Ovary (tissue), 10 donors: ENCODE measurements at places on chromosomes 16 and 17.

DNA sequence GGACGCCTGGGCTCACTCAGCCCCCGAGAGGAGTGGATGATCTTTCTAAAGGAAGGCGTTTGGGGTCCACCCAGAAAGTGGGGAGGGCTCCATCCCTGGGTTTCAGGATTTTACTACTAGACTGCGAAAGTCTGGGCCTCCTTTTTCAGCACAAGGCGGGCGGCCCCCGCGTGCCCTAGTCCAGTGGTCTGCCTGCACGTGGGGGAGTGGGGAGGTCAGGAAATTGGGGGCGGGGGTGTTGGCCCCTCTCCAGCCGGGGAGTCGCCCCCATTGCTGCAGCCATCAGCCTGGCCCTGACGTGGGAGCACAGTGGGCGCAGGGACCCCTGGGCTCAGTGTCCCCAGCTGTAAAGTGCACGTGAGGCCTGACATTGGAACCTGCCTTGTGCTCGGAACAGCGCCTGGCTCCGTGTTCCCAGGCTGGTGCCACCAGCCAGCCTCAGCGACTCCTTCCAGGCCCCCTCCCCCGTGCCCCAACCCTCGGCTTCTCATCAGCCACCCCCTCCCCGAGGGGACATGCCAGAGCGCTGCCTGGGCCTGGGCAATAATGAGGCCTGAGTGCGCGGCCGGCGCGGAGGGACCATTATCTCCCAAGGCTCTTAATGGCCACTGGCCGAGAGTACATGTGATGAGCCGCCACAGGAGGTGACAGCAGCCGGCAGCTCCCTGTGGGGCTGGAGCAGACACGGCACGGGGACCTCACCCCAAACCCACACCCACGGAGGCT is 2.4 kb upstream of the C1QTNF8 start:
- no peaks in the 10 kb centered on the region for H3K27me3 ChIP-seq
- H3K4me3 ChIP-seq = no peak overlapping the region
- no peaks in the 10 kb centered on the region for H3K36me3 ChIP-seq
- peaks cover 3% of the 10 kb centered on the region for H3K4me1 ChIP-seq
- H3K27ac ChIP-seq = no peak overlapping the region

DNA sequence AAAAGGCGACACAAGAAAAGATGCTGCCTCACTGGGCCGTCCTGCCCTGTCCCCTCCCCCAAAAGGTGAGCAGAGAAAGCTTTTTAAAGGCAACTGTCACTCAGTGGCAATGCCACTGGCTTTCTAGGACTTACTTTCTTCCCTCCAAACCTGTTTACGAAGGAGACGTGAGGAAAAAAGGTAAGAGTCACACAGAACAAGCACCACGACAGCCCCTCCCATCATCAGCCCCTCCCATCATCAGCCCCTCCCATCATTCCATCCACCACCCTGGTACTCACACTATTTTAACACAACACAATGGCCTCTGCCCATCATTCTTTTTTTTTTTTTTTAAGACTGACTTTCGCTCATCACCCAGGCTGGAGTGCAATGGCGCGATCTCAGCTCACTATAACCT is 77.1 kb downstream of the NXN start:
- H3K4me3 ChIP-seq = no peak overlapping the region
- no peak overlapping the region for H3K27ac ChIP-seq
- no peaks in the 10 kb centered on the region for H3K36me3 ChIP-seq
- H3K4me1 ChIP-seq = peaks cover 11% of the 10 kb centered on the region

- DNase-seq = no peak
- H3K27me3 ChIP-seq = no peaks in the 10 kb centered on the region
- peaks cover 19% of the 10 kb centered on the region for H3K4me1 ChIP-seq
- H3K27ac ChIP-seq = no peak overlapping the region
These were observed 69.6 kb downstream of the N4BP1 start for GRCh38 chr16:48540222-48540900.

- H3K4me3 ChIP-seq = no peak overlapping the region
- H3K27me3 ChIP-seq = no peaks in the 10 kb centered on the region
- no peaks in the 10 kb centered on the region for H3K36me3 ChIP-seq
- H3K4me1 ChIP-seq = no peaks in the 10 kb centered on the region
These were observed 67.9 kb downstream of the ZZEF1 start for GRCh38 chr17:4074831-4075495.

- DNase-seq = no peak
- no peaks in the 10 kb centered on the region for H3K4me1 ChIP-seq
- no peaks in the 10 kb centered on the region for H3K27me3 ChIP-seq
- H3K4me3 ChIP-seq = no peak overlapping the region
- H3K36me3 ChIP-seq = no peaks in the 10 kb centered on the region
These were observed 43.6 kb downstream of the TEX14 start for GRCh38 chr17:58648236-58648635.

DNA sequence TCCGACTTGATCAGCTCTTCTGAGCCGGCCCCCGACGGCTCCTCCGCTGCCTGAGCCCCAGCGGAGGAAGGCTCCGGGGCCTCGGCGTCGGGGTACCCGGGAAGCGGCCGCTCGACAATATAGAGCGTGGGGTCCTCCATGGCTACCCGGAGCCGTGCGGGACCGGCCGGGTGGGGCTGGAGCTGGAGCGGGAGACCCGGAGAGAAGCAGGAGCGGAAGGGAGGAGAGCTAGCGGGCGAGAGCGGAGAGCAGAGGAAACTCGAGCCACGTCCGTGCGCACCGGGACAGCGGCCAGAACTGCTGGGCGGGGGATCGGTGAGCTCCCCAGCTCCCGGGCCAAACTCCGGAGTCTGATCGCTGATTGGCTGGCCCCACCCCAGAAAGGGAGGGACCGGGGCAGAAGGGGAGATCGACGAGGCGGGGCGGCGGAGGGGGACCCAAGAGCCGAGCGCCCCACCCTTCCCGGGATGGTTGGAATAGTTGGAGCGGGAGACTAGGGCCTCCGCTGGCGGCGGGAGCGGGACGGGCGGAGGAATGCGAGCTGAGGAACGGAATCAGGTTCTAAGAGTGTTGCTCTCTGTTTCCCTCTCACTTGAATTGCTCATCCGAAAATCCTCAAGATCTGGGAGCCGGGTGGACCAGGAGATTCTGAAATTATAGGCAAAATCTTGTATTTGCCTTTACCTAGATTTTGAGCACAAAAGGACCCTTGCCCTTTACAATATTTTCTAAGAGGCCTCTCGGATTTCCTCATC is at the start of gene CAVIN1:
CAVIN1 (minus strand) TSS at position 299 of the 755 bp plus-strand sequence; CDS start at position 140, 159 bp downstream.
- H3K27me3 ChIP-seq = no peaks in the 10 kb centered on the region
- H3K4me1 ChIP-seq = peaks cover 5% of the 10 kb centered on the region
- peak within 1 kb of the TSS; percentile 96 for H3K4me3 ChIP-seq
- DNase-seq = peak; percentile 100

- DNase-seq = peak; percentile 22
- H3K4me1 ChIP-seq = no peaks in the 10 kb centered on the region
- no peaks in the 10 kb centered on the region for H3K36me3 ChIP-seq
These were observed 92.8 kb downstream of the IRX3 start for GRCh38 chr16:54193665-54194333.

DNA sequence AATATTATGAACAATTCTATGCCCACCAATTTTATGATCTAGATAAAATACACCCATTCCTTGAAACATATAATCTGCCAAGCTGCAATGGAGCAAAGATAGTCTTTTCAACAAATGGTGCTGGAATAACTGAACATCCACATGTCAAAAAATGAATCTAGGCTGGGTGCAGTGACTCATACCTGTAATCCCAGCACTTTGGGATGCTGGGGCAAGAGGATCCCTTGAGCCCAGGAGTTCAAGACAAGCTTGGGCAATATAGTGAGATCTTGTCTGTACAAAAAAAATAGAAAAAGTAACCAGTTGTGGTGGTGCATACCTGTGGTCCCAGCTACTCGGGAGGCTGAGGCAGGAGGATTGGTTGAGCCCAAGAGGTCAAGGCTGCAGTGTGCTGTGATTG is 92.5 kb downstream of the N4BP1 start:
- no peak for DNase-seq
- H3K27ac ChIP-seq = no peak overlapping the region
- H3K4me1 ChIP-seq = no peaks in the 10 kb centered on the region
- no peaks in the 10 kb centered on the region for H3K36me3 ChIP-seq
- H3K27me3 ChIP-seq = no peaks in the 10 kb centered on the region

DNA sequence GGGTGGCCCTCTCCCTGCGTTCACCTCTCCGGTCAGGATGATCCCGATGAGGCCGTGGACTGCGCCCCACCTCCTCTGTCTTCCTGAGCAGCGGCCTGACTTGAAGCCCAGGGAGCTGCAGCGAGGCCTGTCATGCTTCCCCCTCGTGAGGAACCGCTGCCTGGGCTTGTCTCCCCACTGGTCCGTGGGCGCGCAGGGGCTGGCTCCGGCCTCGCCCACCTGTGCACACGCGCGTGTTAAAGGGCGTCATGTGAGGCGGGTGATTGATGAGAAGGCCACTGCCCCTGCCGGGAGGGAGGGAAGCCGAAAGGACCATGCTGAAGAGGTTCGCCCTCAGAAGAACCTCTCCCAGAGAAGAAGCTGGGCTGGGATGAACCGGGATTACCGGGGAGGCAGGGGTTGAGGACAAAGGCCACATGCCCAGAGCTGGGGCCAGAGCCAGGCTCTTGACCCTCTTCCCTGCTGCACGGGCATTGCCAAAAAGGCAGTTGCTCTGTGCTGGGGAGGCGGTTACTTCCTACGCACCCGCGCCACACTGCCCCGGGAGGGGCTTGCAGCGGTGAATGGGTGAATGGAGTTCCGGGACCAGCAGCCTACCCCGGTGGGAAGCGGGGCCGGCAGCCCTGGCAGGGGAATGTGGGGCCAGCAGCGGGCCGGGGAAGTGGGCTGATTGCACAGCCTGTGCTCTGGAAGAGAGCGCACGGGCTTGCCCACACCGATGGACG is 85.9 kb upstream of the GSE1 start:
- H3K27me3 ChIP-seq = no peaks in the 10 kb centered on the region
- no peak overlapping the region for H3K27ac ChIP-seq
- no peaks in the 10 kb centered on the region for H3K36me3 ChIP-seq
- no peak overlapping the region for H3K4me3 ChIP-seq
- peaks cover 19% of the 10 kb centered on the region for H3K4me1 ChIP-seq
- peak; percentile 39 for DNase-seq

- no peak for DNase-seq
- H3K4me1 ChIP-seq = peaks cover 2% of the 10 kb centered on the region
- H3K27me3 ChIP-seq = peaks cover 6% of the 10 kb centered on the region
- no peak overlapping the region for H3K27ac ChIP-seq
- no peaks in the 10 kb centered on the region for H3K36me3 ChIP-seq
These were observed 21.4 kb downstream of the ENPP7 start for GRCh38 chr17:79752175-79752574.

GRCh38 chr17:8955021-8955959 is 10.2 kb downstream of the PIK3R5 start:
- H3K4me1 ChIP-seq = no peaks in the 10 kb centered on the region
- H3K27me3 ChIP-seq = no peaks in the 10 kb centered on the region
- DNase-seq = no peak
- no peaks in the 10 kb centered on the region for H3K36me3 ChIP-seq
- H3K4me3 ChIP-seq = no peak overlapping the region

- peak within 1 kb of the TSS; percentile 99 for H3K4me3 ChIP-seq
- DNase-seq = peak; percentile 95
- H3K4me1 ChIP-seq = peaks cover 1% of the 10 kb centered on the region
- H3K27me3 ChIP-seq = no peaks in the 10 kb centered on the region
- no peaks in the 10 kb centered on the region for H3K36me3 ChIP-seq
These were observed at the start of gene FBXL20 for GRCh38 chr17:39401412-39402243. Gene FBXL20 (minus strand): TSS chr17:39401626. CDS start chr17:39401402, 224 bp downstream.

GRCh38 chr16:51276336-51276735 is 125.3 kb upstream of the SALL1 start:
- no peaks in the 10 kb centered on the region for H3K4me1 ChIP-seq
- H3K27ac ChIP-seq = no peak overlapping the region
- H3K4me3 ChIP-seq = no peak overlapping the region
- DNase-seq = no peak
- no peaks in the 10 kb centered on the region for H3K27me3 ChIP-seq

GRCh38 chr17:74194682-74195081 is 8.8 kb upstream of the RPL38 start:
- no peaks in the 10 kb centered on the region for H3K27me3 ChIP-seq
- no peak overlapping the region for H3K4me3 ChIP-seq
- DNase-seq = no peak
- no peak overlapping the region for H3K27ac ChIP-seq
- H3K4me1 ChIP-seq = no peaks in the 10 kb centered on the region

GRCh38 chr16:48862087-48862532 is 252.1 kb upstream of the N4BP1 start:
- no peaks in the 10 kb centered on the region for H3K27me3 ChIP-seq
- DNase-seq = no peak
- H3K36me3 ChIP-seq = no peaks in the 10 kb centered on the region

- H3K27ac ChIP-seq = peak overlapping the region; percentile 84
- peak overlapping the region; percentile 72 for H3K4me3 ChIP-seq
- peaks cover 7% of the 10 kb centered on the region for H3K4me1 ChIP-seq
- H3K36me3 ChIP-seq = no peaks in the 10 kb centered on the region
- peak; percentile 48 for DNase-seq
- no peaks in the 10 kb centered on the region for H3K27me3 ChIP-seq
These were observed 956 bp upstream of the IST1 start for GRCh38 chr16:71894229-71894920.

DNA sequence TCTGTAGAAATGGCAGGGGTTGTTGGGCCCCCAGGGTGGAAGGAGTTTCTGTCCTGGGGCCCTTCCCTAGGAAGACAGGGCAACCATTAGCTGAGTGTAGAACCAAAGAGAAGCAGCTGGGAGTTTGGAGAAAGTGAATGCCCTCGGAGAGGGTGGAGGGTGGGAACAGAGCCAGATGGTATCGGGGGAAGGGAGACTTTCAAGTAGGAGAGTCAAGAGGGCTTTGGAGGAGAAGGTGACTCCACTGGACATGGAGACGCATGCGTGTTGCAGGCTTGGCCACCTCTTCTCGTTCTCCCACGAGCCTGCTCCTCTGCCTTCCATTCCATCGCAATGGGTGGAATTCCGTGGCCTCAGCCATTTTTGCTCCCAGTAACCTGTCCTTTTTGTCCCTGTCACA is 19.4 kb downstream of the SLC47A1 start:
- H3K4me3 ChIP-seq = no peak overlapping the region
- H3K27me3 ChIP-seq = no peaks in the 10 kb centered on the region
- DNase-seq = no peak
- H3K36me3 ChIP-seq = no peaks in the 10 kb centered on the region

DNA sequence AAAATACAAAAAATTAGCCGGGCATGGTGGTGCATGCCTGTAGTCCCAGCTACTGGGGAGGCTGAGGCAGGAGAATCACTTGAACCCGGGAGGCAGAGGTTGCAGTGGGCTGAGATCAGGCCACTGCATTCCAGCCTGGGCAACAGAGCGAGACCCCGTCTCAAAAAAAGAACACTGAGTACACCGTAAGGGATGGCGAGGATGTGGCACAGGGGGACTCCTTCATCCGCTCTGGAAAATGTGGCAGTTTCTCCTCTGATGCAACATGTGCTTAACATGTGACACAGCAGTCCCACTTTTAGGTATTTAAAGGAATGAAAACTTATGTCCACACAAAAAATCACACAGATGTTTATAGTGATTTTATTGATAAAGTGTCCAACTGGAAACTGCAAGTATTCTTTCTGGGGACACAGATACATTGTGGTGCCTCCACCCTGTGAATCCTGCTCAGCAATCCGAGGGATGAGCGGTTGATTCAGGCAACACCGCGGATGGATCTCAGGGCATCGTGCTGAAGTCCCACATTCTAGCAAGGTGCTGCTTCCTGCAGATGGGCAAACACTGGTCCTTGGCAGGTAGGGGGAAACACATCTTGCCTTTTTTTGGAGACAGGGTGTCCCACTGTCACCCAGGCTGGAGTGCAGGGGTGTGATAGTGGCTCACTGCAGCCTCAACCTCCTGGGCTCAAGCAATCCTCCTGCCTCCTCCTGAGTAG is 3.5 kb upstream of the C16orf95 start:
- DNase-seq = no peak
- no peak overlapping the region for H3K4me3 ChIP-seq
- H3K27ac ChIP-seq = no peak overlapping the region
- H3K27me3 ChIP-seq = no peaks in the 10 kb centered on the region
- peaks cover 4% of the 10 kb centered on the region for H3K4me1 ChIP-seq
